ENCODE measurements at places on chromosomes 6 and 20. TPM values are rescaled to one million over a fixed set of nuclear protein-coding genes. Genes with fewer than 3 reads are reported as not detected.

DNA sequence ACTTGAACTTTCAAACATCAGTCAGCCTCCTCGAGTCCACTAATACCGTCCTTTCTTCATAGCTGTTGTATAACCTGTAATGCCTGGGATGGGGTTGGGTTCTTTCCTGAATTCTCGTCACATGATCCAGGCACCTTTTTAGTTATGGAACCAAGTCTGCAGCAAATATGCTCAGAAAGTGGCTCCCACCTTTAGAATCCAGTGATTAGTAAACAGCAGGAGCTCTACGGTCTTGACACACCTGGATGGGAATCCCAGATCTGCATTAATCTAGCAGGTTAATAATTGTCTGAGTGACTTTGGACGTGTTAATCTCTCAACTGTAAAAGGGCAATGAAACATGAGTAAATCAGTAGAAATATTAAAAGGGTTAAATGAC is 729 bp upstream of the ZHX3 start:
- no peak for DNase-seq

DNA sequence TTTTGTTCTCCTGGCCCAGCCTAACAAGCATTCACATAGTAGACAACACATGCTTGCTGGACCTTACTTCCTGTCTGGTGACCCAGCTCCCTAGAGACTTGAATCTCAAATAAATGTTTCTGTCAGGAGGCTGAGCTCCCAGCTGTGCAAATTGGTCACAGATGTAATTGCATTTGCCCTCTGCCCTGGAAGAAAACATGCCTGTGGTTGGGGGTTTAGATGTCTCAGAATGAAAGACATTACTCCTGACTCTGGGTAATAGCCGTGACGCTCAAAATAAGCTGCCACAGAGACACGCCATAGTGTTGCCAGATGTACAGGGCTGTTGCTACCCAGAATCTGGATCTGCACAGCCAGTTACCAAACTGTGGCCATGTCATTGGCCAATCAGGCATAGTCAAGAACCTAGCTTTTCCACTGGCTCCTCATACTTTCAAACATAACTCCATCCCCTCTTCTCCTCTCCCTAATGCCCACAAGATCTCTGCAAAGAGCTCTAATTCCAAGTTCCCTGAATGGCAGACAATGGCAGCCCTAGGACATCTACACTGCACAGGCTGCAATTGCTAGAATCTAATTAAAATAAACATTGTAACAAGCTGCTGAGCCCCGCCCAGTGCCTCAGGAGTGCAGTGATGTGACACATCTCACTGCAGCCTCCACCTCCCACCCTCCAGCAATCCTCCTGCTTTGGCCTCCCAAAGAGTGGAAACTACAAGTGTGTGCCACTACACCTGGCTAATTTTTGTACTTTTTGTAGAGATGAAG is 32.8 kb upstream of the GMPR start:
- no peak for DNase-seq

The ULBP3 gene
- 2.1 TPM for total RNA-seq

DNA sequence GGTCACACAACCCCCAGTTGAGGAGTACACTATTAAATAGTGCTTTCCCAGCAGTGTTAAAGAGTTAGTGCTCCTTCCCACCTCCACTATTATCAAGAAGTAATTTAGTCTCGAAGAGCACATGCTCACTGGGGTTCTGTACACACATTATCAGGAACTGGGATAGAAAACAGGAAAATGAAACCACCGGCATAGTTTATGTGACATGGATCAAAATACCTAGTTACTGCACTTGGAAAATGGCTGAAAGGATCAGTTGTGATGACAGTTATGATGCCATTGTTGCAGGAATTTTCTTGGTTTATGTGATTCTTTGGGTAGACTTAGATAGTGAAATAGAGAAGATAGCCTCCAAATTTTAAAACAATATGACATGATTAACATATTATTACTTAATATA is 152.9 kb downstream of the AKAP7 start:
- no peak for DNase-seq

- peak; percentile 85 for DNase-seq
Measured at GRCh38 chr6:17417817-17418216, 24.4 kb downstream of the CAP2 start.

The PRSS16 gene
- total RNA-seq: 0.62 TPM

- DNase-seq: no peak
Measured at GRCh38 chr6:140370976-140371870, 996.8 kb upstream of the CITED2 start.

The RAMACL gene
- total RNA-seq: 0.19 TPM

GRCh38 chr6:30645989-30646388 is 944 bp upstream of the C6orf136 start:
- DNase-seq: no peak

The ELOVL2 gene
- total RNA-seq: 9.4 TPM

The ZNF184 gene
- 14.2 TPM for total RNA-seq

GRCh38 chr6:33824461-33825154 is 20.8 kb upstream of the MLN start:
- no peak for DNase-seq

DNA sequence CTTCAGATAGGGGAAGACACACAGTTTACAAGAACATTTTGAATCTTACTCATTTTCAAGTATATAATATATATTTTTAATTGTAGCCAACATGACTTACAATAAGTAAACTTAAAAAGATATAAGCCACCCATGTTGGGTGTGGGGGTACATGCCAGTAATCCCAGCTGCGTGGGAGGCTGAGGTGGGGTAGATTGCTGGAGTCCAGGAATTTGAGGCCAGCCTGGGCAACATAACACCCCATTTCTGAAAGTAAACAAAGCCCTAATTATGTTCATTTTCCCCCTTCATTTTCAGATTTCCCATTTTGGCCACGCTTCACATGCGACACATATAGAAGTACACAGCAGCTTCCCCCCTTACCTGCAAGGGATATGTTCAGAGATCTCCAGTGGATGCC is 30.5 kb downstream of the SERPINB6 start:
- DNase-seq: no peak

DNA sequence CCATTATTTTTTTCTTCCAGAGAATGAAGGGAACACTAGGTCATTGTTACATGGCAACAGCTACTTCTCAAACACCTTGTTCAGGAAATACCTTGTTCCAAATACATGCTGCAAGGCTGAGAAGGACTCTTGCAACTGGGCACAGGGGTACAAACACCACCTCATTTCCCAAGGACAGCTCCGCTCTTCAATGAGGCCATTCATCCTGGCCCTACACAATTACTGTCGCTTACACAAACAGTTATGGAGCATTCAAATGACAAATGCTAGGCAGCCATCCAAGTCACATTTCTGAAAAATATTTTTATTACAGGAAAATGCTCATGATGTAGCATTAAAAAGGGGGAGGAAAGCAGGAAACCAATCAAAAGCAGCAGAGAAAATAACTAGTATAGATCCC is 611.9 kb downstream of the DHX35 start:
- no peak for DNase-seq

All from A172 (cell line).